ENCODE measurements at places on chromosomes 4 and X.

DNA sequence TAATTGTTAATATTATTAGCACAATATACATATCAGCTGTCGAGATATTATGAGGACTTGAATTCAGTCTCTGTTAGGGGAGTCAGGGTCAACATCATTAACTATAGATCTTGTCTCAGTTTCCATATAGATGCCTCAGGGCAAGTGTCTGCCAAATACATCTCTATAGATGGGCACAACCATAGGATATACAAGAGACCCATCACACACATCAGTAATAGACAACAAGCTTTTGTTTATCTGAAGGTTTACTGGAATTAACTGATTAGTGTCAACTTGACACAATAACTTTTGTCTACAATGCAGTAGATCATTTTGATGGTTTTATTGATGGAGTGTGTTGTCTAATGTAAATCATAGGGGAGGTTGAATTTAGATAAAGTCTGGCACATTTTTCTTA is 37.1 kb upstream of the PHOX2B start:
- no peak for DNase-seq

DNA sequence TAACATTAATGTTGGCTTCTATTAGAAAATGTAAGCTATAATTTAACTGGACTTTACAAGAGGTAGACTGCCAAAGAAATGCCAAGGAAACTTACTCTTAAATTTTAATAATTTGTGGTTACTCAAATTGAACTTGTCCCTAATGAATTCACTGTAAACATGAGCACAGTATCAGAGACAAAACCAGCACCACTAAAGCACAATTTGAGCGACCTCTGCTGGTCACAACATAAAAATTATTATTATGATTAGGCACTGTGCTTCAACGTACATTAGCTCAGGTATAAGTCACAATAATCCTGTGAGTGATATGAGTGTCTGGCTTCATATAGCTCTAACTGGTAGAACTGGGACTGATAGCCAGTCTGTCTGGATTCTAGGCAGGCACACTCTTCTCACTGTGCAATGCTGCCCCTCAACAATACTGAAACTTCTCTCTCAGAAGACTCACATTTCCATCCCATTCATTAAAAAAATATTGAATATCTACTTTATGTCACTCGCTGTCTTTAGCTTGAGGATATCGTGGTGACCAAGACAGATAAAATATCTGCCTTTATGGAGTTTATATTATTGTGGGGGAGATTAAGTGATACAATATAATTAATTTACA is 8.0 kb downstream of the NUDT6 start:
- no peak for DNase-seq

DNA sequence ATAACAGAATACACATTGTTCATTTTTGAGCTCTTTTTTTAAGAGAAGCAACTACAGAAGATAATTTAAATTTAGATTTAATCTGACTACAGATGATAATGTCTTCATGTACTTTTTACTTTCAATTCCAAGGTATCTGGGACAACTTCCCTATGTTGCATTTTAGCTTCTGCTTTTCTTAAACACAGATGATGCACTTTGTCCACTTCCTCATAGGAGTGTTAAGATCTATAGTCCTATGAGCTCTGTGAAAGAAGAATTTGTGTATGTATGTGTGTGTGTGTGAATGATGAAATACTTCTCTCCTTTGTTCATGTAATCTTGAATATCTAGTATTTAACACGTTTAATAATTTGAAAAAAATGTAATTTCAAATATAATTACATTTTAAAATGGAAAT is 5.3 kb upstream of the FHIP1A start:
- no peak for DNase-seq

DNA sequence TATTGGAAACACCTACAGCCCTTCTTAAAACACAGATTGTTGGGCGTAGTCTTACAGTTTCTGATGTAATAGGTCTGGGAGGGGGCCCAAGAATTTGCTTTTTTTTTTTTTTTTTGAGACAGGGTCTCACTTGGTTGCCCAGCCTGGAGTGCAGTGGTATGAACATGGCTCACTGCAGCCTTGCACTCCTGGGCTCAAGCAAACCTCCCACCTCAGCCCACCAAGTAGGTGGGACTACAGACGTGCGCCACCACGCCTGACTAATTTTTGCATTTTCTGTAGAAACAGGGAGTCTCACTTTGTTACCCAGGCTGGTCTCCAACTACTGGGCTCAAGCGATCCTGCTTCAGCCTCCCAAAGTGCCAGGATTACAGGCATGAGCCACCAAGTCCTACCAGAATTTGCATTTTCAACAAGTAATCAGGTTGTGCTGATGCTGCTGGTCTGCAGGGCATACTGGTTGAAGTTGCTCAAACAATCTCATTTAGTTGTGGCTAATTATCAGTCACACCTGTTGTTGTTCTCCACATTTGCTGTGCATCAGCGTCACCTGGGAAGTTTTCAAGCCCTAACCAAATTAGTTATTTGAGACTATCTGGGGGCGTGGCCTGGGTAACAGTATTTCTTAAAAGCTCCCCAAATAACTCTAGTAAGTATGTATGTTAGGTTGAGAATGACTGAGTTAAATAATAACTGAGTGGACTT is 14.0 kb downstream of the TMEM154 start:
- DNase-seq: no peak

DNA sequence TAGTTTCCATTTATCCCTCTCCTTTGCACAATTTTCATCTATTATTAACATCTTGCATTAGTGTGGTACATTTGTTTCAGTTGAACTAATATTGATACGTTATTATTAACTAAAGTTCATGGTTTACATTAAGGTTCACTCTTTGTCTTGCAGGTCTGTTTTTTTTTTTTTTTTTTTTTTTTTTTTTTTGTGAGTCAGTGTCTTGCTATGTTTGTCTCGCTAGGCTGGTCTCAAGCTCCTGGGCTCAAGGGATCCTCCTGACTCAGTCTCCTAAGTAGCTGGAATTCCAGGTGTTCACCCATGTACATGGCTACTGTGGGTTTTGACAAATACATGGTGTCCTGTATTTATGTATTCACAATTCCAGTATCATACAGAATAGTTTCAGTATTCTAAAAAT is 6.8 kb downstream of the TBC1D19 start:
- DNase-seq: no peak

Data from stimulated activated CD8-positive, alpha-beta memory T cell treated with anti-CD3 and anti-CD28 coated beads, Interleukin-15, amount 100 ng/mL, for 1 hour (primary cell).